ENCODE measurements at places on chromosomes 6 and 20. TPM values are rescaled to one million over a fixed set of nuclear protein-coding genes. Genes with fewer than 3 reads are reported as not detected.

Gene BPIFA1
- total RNA-seq: 0.69 TPM

GRCh38 chr20:33766686-33767085, 34.9 kb downstream of the ZNF341 start:
- no peak for DNase-seq

DNA sequence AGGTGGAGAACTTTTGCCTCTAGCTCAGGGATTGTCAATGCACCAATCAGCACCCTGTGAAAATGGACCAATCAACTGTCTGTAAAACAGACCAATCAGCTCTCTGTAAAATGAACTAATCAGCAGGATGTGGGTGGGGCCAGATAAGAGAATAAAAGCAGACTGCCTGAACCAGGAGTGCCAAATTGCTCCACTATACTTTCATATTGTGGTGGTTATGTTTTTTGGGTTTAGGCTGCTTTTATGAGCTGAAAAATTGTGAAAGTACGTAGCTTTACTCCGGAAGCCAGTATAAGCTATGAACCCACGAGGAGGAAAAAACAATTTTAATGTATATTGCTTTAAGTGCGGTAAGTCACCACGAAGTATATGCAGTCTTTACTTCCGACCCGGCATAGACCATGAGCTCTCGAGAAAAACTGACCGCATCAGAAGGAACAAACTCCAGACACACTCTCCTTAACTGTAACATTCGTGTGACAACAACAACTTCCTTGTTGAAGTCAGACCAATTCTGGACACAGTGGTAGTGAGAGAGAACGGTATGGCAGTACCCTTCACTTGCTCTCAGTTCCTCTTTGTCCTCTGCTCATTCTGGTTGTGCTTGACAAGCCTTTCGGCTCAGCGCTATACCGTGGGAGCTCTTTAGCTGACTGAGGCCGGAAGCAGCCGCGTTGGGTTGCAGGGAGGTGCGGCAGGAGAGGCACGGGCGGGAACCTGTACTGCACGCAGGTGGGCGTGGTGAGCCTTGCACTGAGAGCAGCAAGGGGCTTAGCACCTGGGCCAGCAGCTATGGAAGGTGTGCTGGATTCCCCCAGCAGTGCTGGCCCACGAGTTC, 81.9 kb upstream of the E2F3 start:
- DNase-seq: no peak

DNA sequence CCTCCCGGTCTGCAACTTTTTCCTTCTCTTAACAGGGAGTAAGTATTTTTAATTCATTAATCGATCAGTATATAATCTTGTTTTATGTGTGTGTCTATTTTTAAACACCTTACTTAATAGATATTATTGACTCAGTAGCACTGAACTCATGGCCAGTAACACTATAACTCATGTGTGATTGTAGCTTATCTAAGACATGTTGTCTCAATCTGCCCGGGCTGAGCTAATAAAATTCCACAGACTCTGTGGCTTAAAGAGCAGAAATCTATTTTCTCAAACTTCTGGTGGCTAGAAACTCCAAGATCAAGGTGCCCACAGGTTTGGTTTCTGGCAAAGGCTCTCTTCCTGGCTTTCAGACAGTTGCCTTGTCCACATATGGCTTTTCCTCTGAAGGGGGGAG, 68.8 kb upstream of the TNFAIP3 start:
- no peak for DNase-seq

- no peak for DNase-seq
Observed at GRCh38 chr6:73747289-73747688, 51.3 kb downstream of the CD109 start.

DNA sequence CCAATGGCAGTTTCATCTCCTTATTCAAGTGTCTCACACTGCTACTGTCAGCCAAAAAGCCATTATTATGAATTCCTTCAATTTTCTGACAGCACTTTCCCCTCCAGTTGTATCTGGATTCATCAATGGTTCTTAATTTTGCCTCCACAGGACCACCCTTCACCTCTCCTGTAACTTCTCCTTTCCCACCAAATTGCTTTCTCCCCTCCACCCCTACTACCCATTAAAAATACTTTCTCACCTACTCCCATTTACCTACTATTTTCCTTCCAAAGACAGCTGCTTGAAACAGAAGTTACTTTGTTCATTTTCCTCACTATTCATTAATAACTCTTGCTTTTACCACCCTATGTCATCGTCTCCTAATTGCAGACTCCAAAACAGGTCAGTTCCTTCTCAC, 29.8 kb downstream of the DEK start:
- no peak for DNase-seq

GRCh38 chr6:169707772-169708171, 5.8 kb downstream of the C6orf120 start:
- DNase-seq: no peak

DNA sequence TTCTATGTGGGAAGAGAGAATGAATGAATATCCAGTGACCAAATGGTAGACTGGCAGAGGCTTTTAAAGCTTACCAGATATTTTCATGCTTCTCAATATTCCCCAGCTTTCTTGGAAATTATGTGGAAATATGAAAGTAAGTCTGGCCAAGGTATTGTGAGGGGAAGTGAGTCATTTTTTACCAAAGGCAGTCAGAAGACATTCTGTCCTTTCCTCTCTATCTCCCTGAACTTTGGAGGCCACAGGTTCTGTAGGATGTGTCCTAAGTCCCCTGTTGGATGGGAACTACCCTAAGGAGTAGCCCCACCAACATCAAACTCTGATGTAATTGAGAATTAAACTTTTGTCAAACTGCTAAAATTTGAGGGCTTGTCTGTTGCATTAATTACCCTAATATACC, 593.8 kb upstream of the NRSN1 start:
- no peak for DNase-seq

DNA sequence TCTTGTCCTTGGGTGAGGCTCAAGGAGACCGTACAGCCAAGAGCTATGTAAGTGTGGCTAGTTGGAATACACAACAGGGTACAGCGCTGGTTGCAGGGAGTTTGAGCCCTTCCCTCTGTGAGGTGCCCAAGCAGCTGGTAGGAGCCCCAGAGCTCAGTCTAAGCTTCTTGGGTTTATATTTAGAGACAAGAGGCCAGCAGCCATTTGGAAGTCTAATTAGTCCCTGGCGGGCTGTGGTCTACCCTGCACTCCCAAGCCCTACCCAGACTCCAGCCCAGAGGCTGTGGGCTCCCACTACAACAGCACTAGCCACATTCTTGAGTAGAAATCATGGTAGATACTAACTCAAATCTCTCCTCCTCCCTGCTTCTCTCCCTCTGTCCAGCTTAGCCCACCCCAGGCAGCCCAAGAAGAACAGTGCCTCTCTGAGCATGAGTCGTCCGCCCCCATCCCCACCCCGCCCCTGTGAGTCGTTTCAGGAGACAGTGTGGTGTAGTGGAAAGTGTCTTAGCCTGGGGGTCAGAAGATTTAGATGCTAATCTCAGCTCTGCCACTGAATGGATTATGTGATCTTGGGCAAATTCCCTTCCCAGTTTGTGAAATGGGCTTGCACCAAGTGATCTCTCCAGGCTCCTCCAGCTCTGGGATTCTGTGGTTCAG, 37.8 kb downstream of the EIF2S2 start:
- no peak for DNase-seq
